ENCODE measurements at places on chromosomes 6 and 20.

- DNase-seq, result no peak
These were observed 11.5 kb downstream of the TREML4 start for GRCh38 chr6:41239467-41240159.

GRCh38 chr20:44437497-44437896 lies 38.2 kb upstream of the TTPAL start:
- no peak for DNase-seq

GRCh38 chr6:1636971-1637871 lies 27.5 kb downstream of the FOXC1 start:
- no peak for DNase-seq

- DNase-seq, result no peak
These were observed 113.0 kb downstream of the EDN3 start for GRCh38 chr20:59413326-59413865.

DNA sequence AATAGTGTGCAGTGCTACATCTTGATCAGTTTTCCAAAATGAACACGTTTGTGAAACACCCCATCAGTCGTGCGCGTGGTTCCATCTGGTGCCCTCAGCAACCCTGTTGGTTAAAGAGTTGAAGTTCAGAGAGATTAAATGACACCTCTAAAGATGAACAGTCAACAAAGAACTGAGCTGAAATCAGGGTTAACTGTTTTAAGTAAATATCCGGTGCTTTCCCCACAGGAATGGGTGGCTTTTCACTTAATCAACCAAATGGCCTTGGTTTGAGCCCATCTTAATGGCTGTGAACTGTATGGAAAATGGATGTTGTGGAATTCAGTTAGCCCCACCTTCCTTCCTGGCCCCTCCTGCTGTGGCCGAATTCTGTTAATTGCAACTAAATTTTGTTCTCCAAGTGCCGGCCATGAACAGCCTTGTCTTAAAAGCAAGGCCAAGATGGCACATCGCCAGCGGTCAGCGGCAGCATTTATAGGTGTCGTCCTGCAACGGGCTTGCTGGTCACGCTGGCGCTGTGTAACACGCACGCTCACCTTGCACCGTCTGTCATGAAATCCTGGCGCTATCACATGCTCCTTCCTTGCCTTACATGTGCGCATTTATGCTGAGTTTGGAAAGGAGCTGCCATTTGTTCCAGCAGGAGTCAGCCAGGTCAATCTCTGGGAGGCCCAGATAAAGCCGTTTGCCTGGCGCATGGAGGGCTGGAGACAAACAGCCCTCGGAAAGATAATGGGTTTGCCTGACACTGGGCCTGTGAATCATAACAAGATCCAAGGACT lies 164.5 kb downstream of the ERMARD start:
- DNase-seq, result no peak

DNA sequence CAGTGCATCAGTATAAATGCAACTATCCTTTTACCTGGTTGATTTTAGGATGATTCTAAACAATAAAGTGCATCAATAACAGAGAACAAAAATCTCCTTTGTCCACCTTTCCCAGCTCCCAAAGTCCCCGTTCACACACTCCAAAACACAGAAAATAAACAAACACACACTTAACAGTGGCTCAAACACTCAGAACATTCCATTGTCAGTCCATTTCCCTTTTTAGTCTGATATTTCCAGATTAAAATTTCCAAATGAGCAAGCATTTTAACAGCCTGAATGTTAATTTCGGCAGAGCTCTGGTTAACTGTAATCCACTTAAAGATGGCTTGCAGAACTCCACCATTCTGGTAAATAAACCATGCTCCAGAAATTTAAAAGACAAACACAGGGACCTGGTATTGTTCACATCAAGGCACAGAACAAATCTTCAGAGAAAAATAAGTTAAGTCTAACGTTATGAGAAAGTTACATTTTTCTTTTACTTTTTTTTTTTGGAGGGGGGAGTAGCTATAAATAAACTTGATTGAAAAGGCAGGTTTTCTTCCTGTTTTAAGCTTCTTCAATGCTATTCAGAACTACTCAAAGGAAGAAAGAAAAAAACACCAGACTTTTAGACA lies 100.8 kb downstream of the DST start:
- no peak for DNase-seq

Data from SW 1271 (cell line).